Trophoblast cell (in vitro differentiated cells and primary cell): ENCODE measurements at places on chromosomes 3 and 15.

DNA sequence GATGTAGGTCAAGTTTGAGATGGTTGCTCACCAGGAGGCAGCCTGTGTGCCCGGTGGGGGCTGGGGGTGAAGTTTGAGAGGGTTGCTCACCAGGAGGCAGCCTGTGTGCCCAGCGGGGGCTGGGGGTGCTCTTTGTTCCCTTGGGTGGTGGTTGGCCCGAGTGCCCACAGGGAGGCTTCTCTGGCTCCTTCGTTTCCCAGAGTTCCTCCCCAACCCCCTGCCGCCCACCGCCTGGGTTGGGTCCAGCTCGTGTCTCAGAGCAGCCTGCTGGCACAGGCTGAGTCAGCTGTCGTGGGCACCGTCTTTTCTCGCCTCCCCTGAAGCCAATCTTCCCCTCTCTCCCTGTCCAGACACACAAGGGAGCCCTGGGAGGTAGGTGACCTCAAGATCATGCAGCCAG, 3.1 kb downstream of the APBA2 start:
- DNase-seq, result no peak

- no peak for DNase-seq
Measured at GRCh38 chr15:58016581-58017175, 48.8 kb downstream of the ALDH1A2 start.

GRCh38 chr3:36852071-36852470, 87.7 kb upstream of the DCLK3 start:
- no peak for DNase-seq

GRCh38 chr3:110822971-110823370, 248.6 kb upstream of the NECTIN3 start:
- DNase-seq, result no peak

GRCh38 chr3:172333042-172333377, 115.2 kb downstream of the GHSR start:
- no peak for DNase-seq

- peak; percentile 3 for DNase-seq
Measured at GRCh38 chr3:152703245-152703890, 131.6 kb upstream of the P2RY1 start.

- no peak for DNase-seq
Measured at GRCh38 chr3:53823956-53824657, 22.1 kb downstream of the CHDH start.

- no peak for DNase-seq
Measured at GRCh38 chr3:31405515-31405914, 127.2 kb upstream of the STT3B start.

DNA sequence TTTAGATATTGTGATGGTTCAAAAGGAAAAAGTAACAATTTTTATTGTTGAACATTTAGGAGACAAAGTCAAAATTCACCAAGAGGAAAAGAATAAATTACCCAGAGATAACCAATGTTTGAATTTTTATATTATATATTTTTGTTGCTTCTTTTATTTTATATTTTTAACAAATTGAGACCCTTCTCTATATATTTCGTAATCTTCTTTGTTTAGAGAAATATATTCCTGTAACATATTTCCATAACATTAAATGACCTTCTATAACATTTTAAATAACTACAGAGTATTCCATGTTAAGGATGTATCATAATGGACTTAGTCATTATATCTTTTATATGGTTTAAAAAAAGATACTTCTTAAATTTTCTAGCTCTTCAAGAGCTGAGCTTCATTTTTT, 128.0 kb downstream of the RBPMS2 start:
- DNase-seq, result no peak

DNA sequence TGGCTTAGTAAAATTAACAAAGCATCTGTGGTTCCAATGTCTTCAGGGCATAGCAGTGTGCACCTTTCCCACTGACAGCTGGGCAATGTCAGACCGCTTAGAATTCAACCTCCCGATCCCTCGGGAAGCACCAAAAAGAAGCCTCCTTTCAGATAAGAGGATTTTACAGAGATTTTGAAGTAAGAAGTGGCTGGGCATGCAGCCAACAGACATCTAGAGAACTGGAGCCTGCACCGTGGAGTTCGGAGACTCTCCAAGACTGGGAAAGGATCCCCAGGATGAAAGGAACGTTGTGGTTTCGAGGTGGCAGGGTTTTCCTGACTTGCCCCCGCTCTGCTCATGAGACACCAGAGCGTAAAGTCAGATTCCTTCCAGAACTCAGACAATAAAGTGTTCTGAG, 5.3 kb downstream of the FAM174B start:
- DNase-seq, result no peak

- no peak for DNase-seq
Measured at GRCh38 chr3:64459711-64460110, 228.1 kb downstream of the ADAMTS9 start.

DNA sequence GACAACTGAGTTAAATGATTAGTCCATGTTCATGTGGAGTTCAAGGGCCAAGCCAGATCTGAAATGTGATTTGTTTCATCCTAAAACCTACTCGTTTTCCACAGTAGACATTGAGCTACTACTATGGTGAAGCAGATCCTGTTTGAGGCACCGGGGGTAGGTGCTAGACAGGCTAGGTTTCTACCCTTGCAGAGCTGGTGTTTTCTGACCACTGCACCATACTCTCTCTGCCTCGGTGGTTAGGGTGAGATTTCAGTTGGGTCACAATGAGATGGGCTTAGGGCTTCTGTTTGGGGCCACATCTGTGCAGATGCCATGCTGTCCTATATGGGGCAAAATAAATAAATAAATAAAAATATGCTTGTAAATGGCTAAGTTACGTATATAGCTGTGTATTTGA, 99.3 kb downstream of the OXNAD1 start:
- no peak for DNase-seq

GRCh38 chr15:66565741-66566144, at the start of gene LCTL:
TSS of gene LCTL (minus strand) at chr15:66565998. CDS start at chr15:66565365, 633 bp downstream.
- no peak for DNase-seq

DNA sequence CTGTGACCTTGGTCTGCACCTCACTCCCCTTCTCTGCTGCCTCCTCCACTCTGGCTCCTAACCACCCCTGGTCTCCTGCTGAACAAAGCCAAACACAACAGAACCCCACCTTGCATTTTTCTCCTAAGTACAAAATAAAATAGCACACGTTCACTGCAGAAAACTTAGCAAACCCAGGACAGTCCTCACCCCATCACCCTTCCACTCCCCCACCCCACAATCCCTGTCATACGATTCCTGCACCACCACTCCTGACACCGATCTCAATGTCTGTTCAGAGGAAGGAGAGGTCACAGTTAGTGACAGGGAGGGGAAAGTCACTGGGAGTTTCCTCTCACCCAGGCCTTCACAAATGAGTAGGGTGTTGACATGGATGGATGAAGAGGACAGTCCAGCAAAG, 4.2 kb downstream of the VPS33B start:
- no peak for DNase-seq

- DNase-seq, result peak; percentile 84
Measured at GRCh38 chr3:69009559-69010410, 3.7 kb downstream of the EOGT start.

DNA sequence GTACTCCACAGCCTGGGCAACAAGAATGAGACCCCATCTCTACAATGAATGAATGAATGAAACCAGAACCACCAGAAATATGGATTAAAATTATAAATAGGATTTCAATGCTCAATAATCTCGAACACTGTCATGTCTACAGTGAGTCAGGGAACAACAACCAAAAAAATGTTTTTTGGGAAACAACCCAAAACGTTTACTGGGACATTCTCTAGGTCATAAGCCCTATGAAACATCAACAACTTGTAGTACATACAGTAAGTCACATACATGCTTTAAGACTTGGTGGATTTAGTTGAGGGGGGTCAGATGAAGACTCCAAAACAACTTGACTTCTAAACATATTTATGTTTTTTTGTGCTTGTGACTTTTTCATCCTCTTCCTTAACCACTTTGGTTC, 511.2 kb downstream of the FOXP1 start:
- DNase-seq, result no peak

DNA sequence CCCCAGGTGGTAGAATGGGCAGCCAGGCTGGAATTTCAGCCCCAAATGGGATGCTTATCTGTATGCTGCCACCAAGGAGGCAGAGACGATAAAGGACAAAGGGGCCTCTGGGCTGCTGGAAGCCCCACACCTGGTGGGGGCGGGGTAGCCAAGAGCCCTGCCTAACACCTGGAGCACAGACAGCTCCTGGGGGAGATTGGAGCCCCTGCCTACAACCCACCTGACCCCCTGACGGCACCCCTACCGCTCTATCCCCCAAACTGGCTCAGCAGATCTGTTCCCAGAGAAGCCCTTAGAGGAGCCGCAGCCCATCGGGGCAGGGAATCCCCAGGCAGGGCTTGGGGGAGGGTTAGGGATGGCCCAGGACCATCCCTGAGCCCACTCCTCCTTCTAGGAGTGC, 15.8 kb upstream of the SEMA3F start:
- DNase-seq, result no peak

DNA sequence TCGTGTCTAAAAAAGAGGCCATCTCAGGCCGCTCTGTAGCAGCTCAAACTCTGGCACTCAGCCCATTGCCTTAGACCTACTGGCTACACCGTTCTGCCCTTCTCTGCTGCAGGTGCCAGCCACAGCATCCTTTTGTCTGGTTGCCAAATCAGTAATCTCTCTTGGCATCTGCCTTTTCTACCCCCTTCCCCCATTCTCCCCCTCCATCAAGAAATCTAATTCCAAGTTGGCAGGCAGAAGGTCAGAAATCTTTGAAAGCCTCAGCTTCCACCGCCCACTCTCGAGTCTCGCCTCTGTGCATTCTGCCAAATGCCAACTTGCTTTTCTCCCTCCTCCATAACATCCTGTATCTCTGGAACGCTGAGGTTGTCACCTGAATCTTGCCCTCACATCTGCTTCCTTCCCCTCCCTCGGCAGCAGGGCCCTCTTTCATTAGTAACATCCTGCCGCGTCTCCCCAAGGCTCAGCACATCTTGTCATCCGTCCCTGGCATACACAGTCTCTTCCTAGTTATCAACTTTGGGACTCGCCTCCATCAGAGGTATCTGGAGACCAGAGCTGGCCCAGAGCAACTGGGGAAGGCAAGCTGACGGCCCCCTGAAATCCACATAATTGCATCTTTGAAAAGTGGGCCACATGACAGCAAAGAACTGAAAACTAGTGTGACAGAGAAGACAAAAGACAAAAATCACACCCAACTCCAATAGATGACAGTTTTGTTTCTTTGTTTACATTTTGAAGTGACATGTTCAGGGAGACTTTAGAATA, 312.0 kb upstream of the CCDC54 start:
- no peak for DNase-seq

GRCh38 chr3:183537295-183537730, 18.2 kb downstream of the KLHL6 start:
- DNase-seq, result peak; percentile 53

DNA sequence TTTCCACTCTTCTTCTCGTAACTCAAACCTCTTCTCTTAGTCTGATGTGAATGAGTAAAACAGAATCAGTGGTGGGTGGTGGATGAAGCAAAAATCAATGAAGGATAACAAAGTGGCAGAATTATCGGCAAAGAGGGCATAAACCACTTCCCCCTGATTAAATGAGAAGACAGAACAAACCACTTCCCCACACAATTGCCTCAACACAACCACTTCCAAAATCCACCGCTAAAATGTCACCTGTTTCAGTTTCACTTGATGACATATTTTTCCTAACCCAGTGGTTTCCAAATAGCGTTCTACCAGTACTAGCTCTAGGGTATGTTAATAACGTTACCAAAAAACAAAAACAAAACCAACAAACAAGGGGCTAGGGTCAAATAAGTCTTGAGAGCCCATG, 478.7 kb upstream of the WNT5A start:
- DNase-seq, result no peak

DNA sequence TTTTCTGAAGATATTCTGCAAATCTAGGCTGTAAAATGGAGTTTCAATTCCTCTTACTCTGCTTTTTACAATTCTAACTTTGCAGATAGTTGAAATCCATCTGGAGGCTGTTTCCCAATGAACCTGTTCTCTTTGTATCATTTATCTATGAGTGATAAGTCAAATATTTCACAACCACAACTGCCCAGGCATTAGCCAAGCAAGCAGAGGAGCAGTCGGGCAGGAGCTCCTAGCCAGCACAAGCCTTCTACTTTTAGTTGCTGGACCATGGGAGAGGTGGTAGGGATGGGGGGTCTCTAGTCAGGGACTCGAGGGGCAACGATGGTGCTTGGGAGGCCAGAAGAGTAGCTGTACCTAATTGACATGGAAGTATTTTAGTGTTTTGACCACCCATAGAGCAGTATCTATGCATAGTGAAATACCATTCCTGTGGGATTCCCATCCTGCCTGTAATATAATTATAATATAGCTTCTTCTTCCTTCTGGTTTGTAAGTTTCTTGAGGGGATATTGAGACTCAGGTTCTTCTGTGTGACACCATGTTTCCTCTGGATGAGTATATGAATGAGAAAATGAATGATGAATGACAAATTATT, 353.5 kb upstream of the IL12A start:
- no peak for DNase-seq

DNA sequence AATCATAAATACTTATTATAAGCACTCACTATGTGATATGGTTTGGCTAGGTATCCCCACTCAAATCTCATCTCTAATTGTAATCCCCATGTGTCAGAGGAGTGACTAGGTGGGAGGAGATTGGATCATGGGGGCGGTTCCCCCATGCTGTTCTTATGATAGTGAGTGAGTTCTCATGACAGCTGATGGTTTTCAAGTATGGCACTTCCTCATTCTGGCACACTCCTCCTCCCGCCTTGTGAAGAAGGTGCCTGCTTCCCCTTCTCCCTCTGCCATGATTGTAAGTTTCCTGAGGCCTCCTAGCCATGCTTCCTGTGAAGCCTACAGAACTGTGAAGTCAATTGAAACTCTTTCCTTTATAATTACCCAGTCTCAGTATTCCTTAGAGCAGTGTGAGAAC, 53.3 kb upstream of the CHMP2B start:
- no peak for DNase-seq

DNA sequence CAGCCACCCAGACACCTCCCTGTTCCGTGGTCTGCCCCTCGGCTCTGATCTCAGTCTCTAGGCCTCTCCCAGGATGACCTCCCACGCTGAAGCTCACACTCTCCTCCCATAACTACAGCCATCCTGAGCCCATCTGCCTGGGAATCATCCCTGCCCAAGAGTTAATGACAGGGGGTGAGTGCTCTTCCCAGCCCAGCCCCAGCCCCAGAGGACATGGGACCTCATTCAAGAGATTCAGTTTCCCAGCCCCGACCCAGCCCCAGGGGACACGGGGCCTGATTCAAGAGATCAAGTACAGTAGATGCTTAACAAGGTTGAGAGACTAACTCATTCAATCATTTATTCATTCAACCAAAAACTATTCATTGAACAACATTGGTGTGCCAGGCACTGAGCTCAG, 272.0 kb downstream of the XXYLT1 start:
- DNase-seq, result no peak

DNA sequence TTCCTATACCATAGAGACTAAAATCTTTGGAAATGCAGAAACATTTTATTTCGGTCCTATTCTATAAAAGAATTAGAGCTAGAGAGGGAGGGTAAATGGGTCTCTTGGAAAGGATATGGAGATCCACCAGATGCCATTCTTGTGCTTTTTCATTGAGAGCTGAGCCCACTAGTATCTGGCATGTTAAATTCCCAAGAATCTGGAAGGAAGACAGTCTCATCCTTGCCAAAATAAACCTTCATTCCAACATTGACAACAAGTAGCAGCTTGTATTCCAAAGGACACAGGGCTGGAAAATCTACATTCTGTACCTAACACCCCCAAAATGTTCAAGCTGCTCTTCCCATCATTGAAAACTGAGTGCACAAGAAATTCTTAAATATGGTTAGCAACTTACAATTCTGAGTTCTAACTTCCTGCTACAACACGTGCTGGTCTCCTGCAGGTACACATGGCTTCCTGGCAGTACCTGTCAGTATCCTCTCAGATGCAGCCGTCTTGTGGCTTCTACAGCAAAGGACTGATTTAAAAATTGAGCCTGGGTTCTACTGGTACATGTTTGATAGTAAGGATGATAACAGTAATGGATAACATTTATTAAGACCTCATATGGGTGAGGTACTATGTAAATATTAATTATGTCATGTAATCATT, 348.1 kb downstream of the SV2B start:
- DNase-seq, result no peak
